ENCODE measurements at places on chromosomes 5 and 9.

DNA sequence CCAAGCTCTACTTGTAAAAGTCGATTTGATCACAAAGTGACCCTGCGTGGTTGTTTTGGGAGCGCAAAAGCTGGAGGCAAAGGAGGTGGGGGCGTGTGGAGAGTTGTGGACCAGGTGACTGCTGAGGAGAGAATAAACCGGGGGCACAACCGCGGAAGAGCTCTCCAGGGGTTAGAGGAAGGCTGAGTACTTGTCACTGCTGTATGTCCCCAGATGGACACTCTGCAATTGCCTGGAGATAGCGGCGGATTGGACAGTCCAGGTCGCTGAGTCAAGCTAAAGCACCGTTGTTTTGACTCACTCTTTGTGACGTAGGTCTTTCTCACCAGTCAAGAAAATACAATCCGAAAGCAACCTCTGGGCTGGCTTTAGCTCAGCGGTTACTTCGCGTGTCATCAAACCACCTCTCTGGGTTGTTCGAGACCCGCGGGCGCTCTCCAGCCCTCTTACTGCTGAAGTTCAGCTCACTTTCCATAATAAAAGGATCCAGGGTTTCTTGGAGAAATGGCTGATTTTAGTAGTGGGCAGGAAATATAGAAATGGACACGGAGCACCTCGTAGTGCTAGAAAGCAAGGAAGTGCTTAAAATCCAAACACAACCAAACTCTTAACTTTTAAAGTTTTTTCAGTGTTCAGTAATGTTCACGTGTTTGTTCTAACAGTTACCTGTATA is 25.7 kb downstream of the ZMAT2 start:
- DNase-seq = peak; percentile 71

GRCh38 chr5:165783024-165783423 is 2277.6 kb downstream of the MAT2B start:
- DNase-seq = no peak

DNA sequence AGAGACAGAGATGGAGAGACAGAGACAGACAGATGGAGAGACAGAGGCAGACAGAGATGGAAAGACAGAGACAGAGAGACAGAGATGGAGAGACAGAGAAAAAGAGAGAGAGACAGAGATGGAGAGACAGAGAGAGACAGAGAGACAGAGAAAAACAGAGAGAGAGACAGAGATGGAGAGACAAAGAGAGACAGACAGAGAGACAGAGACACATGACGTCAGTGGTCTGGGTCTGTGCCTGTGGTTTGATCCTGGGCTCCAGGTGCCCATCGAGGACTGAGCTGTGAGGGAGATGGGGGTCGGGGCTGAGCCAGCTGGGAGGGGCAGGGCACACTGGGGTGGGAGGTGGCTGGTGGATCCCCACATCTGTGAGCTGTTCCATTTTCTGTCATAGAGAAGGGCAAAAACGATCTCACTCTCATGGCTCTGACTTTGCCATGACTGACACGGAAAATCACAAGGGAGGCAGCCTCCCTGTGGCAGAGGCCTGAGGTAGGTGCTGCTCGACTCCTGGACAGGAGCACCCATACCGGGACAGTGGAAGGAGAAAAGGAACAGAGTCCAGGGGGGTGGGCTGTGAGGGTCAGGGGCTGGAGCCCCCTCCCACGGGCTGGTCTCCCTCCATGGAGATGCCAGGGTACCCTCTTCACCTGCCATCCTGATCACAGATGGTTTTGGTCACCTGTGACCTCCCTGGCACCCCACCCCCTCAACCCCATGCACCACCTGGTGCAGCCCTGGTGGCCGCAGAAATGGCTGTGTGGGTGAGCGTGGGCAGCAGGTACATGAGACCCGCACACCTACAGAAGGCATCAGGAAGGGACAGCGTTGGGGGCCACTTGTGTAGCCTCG is 28.8 kb downstream of the GLT6D1 start:
- DNase-seq = no peak

DNA sequence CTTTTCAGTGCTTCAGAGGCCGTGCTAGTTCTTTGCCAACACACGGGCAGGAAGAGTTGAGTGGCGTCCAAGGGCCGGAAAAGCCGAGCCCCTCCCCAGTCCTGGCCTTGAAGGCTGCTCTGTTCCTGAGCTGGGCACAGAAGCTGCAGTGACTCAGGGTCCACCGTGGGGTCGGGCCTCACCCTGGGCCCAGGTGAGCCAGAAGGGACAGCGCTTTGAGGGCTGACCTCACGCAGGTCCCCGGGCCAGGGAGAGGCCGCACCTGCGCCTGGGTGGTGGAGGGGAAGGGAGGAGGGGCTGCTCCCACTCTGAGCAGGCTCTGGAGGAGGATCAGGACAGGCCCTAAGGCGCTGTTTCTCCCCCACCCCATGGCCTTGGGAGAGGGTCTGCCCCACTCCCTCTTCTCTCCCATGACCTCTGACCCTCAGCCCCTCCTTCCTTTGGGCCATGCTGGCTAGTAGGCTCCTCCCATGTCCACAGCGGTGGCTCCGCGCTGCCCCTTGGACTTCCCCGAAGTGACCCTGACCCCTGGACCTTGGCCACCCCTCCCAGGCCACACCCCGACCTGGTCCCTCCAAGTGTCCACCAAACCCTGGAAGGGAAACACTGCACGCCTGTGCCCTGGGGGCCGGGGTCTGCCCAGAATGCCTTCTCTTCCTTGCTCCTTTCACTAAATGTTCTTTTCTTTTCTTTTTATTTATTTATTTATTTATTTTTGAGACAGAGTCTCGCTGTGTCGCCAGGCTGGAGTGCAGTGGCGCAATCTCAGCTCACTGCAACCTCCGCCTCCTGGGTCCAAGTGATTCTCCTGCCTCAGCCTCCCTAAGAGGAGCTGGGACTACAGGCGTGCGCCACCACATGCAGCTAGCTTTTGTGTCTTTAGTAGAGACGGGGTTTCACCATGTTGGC is 19.7 kb upstream of the SLC6A19 start:
- DNase-seq = no peak

DNA sequence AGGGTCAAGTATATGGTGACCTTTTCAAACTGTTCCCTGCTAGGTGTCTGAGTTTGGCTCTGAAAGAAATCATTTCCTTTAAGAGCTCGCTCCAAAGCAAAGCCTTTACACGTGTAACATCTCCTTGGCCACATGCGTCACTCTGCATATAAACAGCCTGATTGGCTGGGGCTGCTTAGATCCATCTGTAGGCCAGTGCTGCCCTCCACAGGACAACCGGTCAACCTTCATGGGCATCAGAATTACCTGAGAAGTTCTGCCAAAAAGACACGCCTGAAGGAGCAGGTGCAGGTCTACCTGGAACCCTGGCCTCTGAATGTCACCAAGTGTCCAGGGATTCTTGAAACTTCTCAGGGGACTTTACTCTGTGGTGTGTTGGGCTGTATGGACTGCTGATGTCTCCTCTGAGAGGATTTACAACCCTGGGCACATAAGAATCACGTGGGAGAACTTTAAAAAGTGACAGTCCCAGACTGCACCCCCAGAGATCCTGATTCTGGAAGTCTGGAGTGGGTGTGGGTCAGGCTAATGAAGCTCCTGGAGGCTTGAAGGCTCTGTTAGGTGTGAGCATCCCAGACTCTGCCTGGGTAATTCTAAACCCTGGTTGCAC is 497.6 kb downstream of the GADD45G start:
- peak; percentile 44 for DNase-seq

GRCh38 chr5:119292701-119293515 is 62.9 kb upstream of the TNFAIP8 start:
- DNase-seq = no peak

DNA sequence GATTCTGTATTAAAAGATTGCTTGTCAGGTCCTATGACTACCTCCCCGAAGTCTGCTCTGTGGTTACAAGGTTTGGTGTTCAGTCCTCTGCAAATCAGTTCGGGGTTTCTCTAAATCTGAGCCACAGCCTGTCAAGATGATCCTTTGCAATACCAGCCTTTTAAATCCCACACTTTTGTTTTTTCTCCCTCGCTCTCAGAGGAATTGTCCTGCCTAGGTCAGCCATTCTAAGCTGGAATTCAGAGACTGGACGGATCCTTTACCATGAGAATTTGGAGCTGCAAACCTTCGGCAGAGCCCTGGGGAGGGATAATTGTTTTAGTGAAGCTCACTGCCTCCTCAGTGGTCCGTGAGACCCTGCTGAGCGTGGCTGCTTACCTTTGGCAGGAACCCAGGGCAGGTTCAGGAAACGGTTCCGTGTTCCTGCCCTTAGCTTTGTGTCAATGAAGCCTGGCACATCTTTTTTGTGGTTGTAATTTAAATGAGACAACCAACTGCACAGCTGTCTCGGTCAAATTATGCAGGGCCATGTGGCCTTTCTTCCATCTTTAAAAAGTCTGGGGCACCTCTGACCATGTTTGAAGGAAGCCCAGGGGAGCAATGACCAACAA is 47.2 kb downstream of the EBF1 start:
- DNase-seq = no peak

GRCh38 chr9:37784291-37784615 is 611 bp downstream of the EXOSC3 start:
- no peak for DNase-seq

DNA sequence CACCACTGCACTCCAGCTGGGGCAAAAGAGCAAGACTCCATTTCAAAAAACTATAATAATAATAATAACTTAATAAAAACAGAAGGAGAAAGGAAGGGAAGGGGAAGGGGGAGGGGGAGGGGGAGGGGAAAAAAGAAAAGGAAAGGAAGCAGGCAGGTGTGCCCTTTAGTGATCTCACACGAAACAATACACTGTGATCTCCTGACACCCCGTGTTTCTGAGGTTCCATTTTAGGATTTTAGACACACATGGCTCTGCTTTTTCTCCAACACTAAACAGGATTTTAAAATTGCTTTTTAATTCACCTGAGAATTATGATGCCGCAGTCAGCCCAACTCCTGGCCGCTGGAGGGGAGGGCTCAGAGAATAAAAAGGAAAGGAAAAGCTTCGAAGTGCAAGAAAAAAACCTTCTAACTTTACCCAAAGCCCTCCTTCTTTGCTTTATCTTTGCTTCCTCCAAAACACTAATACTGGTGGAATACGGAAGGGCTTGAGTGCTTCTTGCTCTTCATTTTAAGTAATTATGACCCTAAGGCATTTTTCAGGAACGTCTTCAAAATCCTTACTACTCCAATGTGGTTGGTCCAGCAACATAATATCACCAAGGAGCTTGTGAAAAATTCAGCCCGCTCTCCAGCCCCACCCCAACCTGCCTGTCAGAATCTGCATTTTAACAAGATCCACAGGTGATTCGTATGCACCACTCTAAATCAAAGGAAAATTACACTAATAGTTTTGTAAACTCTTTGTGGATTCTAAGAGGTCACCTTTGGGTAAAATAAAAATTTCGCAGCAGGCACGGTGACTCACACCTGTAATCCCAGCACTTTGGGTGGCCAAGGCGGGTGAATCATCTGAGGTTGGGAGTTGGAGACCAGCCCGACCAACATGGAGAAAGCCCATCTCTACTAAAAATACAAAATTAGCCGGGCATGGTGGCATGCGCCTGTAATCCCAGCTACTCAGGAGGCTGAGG is 66.0 kb downstream of the MYO10 start:
- no peak for DNase-seq

DNA sequence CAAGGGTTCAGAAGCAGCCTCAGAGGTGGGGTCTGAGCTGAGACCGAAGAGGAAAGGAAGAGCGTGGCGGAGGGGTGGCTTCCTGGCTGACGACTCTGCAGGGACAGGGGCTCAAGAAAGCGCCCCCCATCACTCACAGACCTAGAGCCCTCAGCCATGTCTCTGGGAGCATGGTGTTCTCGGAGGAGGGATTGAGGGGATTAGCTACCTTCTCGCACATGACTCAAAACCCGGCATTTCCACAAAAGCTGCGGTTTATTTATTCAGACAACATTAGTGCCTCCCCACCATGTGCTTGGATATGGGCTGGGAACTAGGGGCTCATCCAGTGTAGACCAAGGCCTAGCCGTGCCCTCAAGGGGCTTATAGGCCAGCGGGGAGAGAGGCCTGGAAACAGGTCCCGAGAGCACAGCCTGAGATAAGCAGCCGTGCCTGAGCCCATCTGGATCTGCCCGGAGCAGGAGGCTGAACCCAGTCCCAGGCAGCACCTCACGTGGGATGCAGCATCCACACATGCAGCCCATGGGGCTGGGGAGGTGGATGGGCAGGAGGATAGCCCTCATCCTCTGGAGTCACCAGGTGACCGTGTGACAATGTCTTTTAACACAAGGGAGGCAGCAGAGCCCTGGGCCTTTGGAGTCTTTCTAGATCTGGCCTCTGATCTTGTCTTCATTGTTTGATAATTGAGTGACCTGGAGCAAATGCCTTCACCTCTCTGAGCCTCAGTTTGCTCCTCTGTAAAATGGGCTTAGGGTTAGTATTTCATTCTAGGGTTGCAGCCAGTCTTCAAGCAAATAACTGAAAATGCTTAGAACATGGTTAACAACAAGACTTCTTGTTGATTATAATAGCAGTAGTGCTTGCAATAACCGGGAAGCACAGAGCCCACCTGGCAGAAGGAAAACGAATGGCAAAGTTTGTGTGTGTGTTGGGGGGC is 878 bp upstream of the HMCN2 start:
- no peak for DNase-seq

GRCh38 chr9:104240890-104241289 is 146.8 kb downstream of the SMC2 start:
- no peak for DNase-seq

DNA sequence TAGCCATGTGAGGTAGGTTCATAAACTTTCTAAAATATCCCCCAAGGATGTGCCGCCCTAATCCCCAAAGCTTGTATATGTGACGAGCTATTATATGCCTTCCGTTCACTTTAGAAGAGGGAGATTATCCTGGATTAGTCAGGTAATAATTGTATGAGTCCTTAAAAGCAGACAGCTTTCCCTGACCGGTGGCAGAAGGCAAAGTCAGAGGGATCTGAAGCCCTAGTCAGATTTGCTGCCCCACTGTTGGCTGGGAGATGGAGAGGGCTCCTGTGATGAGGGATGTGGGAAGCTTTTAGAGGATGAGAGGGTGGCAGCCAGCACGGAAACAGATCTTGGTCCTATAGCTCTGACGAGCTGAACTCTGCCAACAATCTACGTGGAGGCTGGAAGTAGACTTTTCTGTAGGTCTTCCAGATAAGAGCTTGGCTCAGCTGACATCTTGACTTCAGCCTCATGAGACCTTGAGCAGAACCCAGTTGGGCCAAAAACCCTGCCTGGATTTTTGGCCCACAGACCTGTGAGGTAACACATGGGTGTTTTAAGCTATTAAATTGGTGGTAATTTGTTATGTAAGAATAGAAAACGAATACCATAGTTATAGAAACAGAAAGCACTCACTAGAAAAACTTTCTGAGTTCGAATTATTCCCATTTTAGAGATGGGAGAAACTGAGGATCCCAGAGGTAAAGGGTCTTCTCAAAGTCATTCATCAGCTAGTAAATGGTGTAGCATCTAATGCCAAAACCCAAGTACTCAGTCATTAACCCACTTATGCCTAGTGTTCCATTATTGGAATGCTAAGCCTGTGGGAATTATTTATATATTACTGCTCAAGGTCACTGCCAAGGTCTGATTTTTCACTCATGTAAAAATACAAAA is 48.9 kb downstream of the SH3PXD2B start:
- no peak for DNase-seq

- DNase-seq = no peak
Measured at GRCh38 chr9:135512241-135512603, 9.0 kb upstream of the LCN1 start.

- no peak for DNase-seq
Measured at GRCh38 chr5:134957920-134958608, 9.6 kb upstream of the CATSPER3 start.

GRCh38 chr9:109132567-109133021 is 12.8 kb upstream of the TMEM245 start:
- DNase-seq = no peak
